ENCODE measurements at places on chromosomes 16 and 17.

- no peak for DNase-seq
Observed at GRCh38 chr17:64244165-64244564, 18.9 kb downstream of the TEX2 start.

GRCh38 chr17:79046916-79047280, 22.9 kb downstream of the C1QTNF1 start:
- DNase-seq, result no peak

DNA sequence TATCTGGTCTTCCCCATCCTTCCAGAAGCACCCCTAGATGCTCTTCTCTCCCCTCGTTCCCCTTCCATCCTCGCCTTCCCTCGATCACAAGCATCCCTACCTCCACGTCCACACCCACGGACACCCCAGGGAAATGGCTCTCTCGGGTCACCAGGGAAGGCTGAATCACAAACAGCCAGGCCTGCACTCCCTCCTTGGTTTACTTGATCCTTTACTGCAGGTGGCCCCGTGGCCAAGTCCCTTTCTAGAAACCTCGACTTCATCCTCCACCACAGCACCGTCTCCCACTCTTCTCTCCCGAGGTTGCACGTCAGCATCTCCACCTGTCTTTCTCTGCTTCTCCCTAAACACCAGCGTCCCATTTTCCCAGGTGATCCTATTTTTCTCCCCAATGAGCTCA, 6.5 kb upstream of the RBFOX3 start:
- DNase-seq, result no peak

GRCh38 chr16:84091460-84091859, 25.3 kb downstream of the MBTPS1 start:
- no peak for DNase-seq

DNA sequence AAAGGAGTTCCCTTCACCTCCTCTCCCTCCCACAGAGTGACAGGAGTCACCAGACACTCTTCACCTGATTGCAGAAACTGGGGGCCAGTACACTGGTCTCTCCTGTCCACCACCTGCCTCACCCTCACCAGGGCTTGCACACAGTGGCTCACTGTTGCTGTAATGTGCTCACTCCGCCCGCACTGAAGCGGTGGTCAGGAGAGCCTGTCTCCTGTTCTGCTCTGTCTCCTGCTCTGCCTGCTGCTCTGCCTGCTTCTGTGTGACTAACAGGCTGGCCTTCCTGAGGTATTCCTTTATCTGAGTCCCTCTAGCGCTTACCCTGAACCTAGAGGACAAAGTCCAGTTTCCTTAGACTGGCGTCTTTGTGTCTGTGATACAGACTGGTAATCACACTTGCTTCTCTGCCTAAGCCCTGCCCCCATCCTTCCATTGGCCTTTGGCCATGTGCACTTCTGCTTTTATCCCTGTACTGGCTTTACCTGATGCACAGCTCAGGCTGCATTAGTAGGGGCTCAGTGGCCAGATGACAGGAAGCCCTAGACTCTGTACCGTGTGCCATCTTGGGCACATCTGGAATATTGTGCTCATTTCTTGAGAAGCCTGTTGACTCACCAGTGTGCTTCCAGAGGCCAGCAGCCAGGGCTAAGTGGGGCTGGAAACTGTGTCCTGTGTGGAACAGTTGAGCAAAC, 13.3 kb downstream of the PROCA1 start:
- DNase-seq, result no peak

DNA sequence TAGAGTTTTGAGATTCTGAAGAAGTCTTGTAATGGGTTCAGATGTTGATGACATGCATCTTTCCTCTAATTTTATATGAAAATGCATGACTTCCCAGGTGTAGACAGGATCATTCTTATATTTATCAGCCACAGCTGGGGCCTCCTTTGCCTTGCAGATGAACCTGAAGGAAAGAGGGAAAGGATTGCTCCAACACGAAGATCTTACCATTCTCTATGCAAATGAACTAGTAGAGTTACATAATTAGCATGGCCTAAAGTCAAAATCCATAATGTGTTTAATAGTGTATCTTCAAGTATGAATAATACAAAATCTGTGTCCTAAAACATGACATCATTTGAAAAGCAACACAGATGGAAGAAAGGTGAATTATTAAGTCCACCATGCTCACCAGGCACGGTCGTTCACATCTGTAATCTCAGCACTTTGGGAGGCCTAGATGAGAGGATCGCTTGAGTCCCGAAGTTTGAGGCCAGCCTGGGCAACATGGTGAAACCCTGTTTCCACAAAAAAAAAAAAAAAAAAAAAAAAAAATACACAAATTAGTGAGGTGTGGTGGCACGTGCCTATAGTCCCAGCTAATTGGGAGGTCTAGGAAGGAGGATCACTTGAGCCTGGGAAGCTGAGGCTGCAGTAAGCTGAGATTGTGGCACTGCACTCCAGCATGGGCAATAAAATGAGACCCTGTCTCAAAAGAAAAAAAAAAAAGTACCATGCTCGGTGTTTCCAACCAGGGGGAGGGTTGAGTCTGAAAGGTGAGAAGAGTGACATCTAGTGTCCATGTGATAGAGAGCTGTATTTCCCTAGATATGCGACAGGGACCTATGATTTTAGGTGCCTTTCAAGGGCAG, 6.3 kb downstream of the VWA3A start:
- no peak for DNase-seq

DNA sequence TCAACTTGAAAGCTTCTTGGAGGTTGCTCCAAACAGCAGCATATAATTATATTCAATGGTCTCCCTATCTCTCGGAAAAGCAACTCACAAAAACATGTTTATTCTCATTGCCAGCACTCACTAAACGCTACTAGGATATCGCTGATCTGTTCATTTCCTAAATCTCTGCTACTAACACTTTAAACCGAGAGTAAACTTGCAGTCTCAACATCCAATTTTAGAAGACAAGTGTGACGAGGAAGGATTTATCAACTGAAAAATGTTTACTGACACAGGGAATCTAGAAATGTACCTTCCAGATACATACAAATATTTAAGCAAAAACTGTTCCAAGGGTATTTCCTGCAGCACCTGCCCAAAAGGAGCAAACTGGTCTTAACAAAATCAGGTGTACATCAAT, 56.5 kb downstream of the YWHAE start:
- DNase-seq, result no peak

DNA sequence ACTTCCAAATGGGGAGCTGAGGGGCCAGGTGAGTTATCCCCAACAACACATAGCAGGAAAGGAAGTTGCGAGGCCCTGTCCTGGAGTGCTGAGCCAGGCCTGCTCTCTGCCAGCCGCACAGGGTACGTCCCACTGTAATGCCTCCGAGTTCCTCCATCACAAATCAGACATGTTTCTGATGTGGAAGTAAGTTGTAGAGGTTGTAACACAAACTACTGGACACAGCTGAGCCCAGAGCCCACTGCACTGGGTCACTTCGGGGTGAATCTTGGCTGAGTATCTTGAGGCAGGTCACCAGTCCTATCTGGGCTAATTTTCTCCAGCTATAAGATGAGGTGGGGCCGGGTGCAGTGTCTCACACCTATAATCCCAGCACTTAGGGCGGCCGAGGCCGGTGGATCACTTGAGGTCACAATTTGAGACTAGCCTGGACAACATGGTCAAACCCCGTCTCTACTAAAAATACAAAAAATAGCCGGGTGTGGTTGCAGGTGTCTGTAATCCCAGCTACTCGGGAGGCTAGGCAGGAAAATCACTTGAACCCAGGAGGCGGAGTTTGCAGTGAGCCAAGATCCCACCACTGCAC, 100.8 kb upstream of the CDH5 start:
- no peak for DNase-seq

DNA sequence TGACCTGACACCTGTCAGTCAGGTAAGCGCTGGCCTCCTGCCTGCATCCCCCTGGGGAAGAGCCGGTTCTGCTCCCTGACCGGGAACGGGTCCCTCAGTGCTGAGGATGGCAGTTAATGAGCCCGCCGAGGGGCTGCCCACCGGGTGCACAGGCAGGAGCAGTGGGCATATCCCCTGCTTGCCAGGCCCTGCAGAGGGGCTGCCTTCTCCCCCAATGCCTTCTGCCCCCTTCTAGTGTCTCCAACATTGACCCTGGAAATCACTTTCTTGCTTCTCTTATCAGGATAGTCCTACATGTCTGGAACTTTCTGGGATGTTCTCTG, 388.5 kb downstream of the SEC14L1 start:
- no peak for DNase-seq

- DNase-seq, result no peak
Observed at GRCh38 chr16:81523387-81524115, 78.9 kb downstream of the CMIP start.

- DNase-seq, result no peak
Observed at GRCh38 chr16:56163089-56163488, 28.2 kb upstream of the GNAO1 start.

- DNase-seq, result no peak
Observed at GRCh38 chr16:81266680-81267095, 28.2 kb downstream of the BCO1 start.

DNA sequence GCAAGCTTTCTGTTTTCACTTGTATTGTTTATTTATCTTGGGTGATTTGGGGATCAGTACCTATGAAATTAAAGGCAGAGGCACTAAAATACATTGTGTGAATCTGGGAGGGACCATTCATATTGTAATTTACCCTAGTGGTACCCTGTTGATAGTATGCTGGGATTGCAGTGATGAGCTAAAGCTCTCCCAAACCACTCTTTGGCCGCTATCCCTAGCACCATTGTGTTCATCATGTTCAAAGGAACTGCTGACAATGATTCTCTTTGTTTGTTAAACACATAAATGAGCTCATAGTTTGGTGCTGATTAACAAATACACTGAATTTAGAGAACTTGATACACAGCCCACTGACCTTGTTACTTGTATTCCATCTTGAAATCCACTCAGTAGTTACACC, 1469.8 kb downstream of the CDH11 start:
- DNase-seq, result no peak

GRCh38 chr17:38428112-38428642, at the start of gene ARHGAP23:
ARHGAP23 (plus strand) TSS chr17:38428464; CDS start chr17:38428486, 22 bp downstream.
- no peak for DNase-seq

GRCh38 chr16:27515874-27516353, 33.8 kb downstream of the GTF3C1 start:
- DNase-seq, result no peak

GRCh38 chr17:35094902-35095301, 24.8 kb downstream of the RAD51D start:
- no peak for DNase-seq

DNA sequence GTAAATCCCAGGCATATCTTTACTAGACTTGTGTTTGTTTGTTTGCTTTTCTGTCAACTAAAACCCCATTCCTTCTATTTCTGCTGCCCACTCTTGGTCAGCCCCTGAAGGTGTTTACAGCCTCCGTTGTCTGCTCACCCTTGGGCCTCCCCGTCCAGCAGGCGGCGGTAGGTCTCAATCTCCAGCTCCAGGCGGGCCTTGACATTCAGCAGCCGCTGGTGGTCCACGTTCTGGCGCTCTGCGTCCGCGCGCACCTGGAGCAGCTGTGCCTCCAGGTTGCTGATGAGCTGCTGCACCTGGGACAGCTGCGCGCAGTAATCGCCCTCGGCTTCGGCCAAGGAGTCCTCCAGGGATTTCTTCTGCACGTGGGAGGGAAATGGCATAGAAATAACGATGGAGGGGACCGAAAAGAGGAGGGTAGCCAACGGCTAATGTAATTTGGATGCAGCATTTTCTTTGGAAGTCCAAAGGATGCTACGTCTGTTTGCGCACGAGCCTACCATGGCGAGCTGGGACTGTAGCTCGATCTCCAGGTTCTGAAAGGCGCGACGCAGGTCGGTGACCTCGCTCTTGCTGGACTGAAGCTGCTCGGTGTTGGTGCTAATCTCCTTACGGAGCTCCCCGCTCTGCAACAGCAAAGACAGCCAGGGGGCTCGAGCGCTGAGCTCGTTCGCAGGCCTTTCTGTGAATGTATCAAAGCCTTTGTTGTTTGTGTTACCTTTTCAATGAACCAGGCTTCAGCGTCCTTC, 3.9 kb downstream of the KRT12 start:
- peak; percentile 40 for DNase-seq

GRCh38 chr16:65372171-65372570, 250.3 kb upstream of the CDH11 start:
- DNase-seq, result no peak

DNA sequence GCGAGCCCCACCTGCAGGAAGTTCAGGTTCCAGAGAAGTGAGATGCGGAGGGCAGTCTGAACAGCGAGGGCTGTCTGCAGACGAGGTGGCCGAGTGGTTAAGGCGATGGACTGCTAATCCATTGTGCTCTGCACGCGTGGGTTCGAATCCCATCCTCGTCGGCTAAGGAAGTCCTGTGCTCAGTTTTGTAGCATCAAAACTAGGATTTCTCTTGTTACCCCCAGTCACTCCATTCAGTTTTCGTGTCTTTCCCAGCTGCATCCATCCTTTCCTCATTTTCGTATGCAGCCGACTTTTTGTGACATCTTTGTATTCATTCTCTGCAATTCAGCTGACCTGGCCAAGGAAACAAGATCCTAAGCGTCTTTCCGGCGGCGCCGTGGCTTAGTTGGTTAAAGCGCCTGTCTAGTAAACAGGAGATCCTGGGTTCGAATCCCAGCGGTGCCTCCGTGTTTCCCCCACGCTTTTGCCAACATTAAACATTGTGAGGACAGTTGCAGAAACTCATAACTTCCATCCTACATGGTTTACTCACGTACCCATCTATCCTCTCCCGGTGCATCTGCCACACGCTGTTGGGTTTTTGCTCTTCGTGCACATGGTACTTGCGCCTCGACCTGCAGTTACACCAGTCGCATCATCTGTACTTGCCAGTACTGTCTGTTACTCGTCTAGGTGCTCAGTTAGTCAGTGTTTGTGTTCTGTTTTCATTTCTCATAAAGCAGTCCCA, 3.0 kb downstream of the BORCS6 start:
- peak; percentile 94 for DNase-seq

DNA sequence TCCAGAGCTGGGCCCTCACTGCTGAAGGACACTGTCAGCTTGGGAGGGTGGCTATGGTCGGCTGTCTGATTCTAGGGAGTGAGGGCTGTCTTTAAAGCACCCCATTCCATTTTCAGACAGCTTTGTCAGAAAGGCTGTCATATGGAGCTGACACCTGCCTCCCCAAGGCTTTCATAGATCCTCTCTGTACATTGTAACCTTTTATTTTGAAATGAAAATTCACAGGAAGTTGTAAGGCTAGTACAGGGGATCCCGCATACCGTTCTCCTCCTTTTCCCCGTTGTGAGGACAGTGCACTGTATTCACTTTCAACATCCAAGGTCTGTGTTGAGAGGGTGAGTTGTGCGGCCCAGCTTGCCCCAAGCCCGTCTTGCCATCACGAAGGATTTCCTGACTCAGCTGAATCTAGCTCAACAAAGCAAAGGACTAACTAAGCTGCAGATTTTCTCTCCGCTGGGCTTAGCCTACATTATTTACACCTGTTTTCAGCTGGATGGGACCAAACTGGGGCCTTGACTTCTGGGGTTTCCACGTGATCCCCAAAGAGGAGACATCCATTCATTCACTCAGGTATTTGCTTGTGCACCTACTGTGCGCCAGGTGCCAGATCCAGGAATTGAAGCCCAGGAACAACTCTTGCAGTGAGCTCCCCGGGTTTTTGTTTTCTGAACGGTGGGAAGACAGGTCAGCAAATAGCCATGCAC, 5.2 kb upstream of the TMEM235 start:
- no peak for DNase-seq

- DNase-seq, result no peak
Observed at GRCh38 chr17:58191241-58191896, 1.2 kb upstream of the EPX start.

GRCh38 chr17:28331891-28332420, 3.3 kb downstream of the IFT20 start:
- no peak for DNase-seq

GRCh38 chr17:72342061-72342460, 221.2 kb downstream of the SOX9 start:
- no peak for DNase-seq

GRCh38 chr17:33261820-33262219, 31.3 kb downstream of the ASIC2 start:
- no peak for DNase-seq

Data from activated naive CD8-positive, alpha-beta T cell treated with anti-CD3 and anti-CD28 coated beads, Interleukin-2, amount 10 ng/mL, durations not matched to agents 7 days and 5 days (primary cell).